ENCODE measurements at places on chromosomes 12 and 14.

GRCh38 chr14:54225457-54226060, 171.2 kb upstream of the CDKN3 start:
- no peak for DNase-seq

- no peak for DNase-seq
Measured at GRCh38 chr12:49259452-49259851, 5.4 kb upstream of the TUBA1C start.

DNA sequence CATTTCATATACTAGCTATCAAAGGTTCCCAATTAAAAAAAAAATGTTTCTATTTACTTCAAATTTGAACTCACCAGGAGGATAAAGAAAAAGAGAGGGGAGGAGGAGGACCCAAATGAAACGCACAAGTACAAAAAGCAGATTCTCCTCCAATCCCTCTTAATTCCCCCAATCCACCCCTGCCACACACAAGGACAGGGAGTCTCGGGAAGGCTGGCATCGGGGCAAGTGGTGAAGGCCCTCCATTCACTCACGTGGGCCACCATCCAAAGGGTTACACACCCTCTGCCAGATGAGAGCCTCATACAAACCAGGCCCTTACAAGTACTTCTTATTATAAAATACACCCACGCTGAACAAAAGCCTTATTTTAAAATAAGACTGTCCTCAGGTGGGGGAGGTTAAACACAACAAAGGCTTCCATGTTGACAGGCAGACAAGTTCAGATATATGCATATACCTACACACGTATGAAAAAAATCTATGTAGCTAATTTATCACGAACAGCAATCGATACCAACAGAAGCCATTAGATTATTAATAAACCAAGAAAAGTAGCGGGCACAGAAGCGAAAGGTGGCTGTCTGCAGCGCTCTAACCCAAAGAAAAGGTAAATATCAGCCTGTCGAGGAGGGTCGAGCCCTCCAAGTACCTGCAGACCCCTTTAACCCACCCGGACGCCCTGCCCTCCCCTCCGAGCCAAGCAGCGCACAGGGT, 1.5 kb downstream of the ATP2B1 start:
- no peak for DNase-seq

GRCh38 chr14:24351517-24351916, 11.7 kb upstream of the RIPK3 start:
- no peak for DNase-seq

DNA sequence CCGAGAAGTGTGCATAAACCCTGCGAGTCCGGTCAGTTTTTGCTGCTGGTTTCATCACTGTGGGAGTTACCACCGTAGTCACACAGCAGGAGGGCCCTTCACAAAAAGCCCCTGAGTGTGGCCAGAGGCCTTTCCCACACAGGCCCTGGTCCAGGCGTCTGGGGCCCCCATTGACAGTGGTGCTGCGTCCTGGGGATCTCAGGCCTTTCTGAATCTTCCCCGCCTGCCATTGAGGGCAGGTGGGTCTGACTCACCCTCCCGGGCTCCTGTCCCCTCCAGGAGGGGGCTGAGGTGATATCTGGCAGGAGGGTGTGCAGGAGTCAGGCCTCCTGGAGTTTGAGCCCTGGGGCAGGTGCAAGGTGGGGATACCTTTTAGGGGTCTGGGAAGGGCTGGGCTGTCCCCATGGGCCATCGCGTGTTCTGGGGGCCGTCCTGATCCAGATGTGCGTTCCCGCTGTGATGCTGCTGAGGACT, 358.5 kb downstream of the TMEM121 start:
- DNase-seq = no peak

GRCh38 chr14:97177016-97177415, 379.8 kb downstream of the VRK1 start:
- DNase-seq = no peak

GRCh38 chr14:25406818-25407217, 356.9 kb upstream of the STXBP6 start:
- no peak for DNase-seq

DNA sequence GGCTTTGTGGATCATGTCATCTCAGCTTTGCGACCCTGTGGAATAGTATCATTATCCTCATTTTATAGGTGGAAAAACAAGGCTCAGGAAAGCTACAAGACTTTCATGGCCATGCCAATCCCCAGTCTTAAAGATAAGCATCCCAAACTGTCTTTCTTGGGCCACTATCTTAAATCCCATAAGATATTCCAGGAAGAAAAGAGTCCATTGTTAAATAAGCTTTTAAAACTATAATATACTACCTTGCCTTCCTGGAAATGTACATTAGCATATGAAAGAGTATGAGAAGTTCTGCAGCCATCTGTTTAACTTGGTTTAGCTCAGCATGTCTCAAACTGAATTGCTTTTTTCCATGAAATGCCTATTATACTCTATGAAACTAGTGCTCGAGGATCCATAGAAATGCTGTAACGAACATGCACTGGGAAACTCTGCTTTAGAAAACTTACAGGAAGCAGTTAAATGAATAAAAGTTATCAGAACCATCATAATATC, 77.1 kb downstream of the B4GALNT3 start:
- no peak for DNase-seq

GRCh38 chr12:28742791-28743190, 406.3 kb upstream of the FAR2 start:
- DNase-seq = no peak

DNA sequence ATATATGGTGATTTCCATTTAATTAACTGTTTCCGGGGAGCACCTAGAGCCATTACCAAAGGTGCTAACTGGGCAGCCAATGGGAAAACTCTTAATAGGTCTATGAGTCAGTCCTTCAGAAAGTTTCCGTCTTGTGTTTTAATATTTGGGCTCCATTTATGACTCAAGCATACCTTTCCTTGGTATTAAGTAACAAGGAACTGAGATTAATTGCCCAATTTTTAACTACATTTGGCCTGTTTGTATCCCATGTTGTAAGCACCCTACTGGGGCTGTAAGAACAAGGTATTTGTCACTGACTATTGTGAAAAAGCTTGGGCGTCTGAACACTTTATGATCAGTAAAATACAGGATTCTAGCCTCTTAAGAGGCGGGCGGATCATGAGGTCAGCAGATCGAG, 62.8 kb upstream of the FOXN3 start:
- no peak for DNase-seq

GRCh38 chr12:15662983-15663659, 126.1 kb downstream of the EPS8 start:
- DNase-seq = no peak

DNA sequence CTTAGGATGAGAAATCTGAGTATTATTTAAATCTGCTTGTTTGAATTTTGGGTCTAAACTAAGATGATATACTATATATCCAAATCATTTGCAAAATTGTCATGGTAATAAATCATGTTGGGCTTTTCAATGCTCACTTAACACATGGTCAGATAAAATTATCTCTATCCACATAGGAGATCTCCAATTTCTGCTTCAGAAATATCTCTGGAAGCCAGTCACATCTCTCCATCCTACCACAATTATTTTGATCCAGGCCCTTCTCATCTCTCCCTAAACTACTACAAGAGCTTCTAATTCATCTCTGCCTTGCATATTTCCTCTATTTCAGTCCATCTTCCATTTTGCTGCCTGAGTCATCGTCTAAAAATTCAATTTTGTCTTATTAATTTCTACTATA, 3.8 kb downstream of the DCN start:
- DNase-seq = no peak

- no peak for DNase-seq
Measured at GRCh38 chr12:48789858-48790326, 1.0 kb upstream of the ADCY6 start.

DNA sequence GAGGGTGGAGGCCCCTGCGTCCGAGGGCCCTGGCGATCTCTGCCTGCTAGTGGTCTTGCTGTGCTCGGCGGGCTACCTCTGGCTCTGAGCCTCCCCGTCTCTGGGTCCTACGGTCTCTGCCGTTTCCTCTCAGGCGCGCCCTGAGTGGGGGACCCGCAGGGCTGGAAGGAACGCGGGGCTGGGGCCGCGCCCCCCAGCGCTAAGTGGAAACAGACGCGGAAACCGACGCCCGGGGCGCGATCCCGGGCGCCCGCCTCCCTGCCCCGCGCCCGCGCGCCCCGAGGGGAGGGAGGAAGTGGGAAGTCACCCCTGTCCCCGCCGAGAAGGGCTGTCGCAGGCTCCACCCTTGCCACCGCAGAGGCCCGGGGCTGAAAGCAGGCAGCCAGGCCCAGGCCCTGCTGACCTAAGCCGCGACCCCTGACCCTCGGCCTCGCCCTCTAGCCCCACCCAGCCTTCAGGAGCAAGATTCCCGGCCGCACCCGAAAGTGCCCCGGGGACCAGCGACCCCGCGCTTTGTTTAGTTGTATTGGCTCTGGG, 831 bp downstream of the CRIP1 start:
- no peak for DNase-seq

DNA sequence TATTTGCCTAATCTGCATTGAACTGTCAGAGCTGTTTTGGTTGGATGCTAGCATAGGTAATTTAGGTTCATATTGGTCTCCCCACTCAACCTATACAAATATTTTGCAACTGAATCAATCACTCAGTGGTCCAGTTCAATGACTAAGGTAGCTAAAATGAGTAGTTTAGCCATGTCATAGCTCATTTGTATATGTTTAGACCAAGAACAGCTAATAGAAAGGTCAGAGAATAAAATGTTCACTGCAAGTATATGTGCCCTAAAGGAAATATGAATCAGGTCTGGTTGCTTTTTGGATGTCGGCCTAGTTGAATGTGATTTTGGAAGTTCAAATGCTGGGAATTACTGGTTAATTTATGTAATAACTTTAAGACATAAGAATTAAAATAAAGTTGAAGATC, 883.9 kb downstream of the LRFN5 start:
- DNase-seq = no peak

- no peak for DNase-seq
Measured at GRCh38 chr14:56543436-56543835, 36.2 kb upstream of the TMEM260 start.

DNA sequence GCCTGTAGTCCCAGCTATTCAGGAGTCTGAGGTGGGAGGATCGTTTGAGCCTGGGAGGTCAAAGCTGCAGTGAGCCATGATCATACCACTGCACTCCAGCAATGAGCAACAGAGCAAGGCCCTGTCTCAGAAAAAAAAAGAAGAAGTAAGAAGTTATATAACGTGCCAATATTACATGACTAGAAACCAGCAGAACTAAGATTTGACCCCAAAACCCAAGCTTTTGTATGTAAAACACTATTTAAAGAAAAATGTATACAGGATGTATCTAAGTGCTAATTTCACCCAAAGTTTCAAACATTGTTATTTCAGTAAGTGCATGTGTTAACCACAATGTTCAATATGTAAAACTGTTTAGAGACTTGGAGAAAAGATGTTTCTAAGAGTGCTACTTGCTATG, 94.7 kb downstream of the SLC5A8 start:
- DNase-seq = no peak

DNA sequence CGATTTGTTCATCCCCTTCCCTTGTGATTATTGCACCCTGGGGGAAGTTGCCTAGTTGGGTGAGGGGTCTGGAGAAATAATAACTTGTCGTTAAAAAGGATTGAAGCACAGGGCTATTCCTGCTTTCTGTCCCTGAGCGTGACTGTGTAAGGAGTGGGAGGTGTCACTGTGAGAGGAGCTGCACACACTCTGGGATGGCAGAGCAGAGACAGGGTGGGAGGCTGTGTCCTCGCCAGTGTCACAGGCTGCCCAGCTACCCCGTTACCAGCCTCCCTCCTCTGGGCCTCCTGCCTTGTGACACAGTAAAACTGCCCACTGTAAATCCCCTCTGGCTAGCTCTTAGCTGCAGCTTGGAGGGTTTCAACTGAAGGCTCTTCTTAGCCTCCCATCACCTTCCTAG, 460.6 kb downstream of the AACS start:
- no peak for DNase-seq

GRCh38 chr14:23123419-23123818, 4.4 kb upstream of the CEBPE start:
- no peak for DNase-seq

DNA sequence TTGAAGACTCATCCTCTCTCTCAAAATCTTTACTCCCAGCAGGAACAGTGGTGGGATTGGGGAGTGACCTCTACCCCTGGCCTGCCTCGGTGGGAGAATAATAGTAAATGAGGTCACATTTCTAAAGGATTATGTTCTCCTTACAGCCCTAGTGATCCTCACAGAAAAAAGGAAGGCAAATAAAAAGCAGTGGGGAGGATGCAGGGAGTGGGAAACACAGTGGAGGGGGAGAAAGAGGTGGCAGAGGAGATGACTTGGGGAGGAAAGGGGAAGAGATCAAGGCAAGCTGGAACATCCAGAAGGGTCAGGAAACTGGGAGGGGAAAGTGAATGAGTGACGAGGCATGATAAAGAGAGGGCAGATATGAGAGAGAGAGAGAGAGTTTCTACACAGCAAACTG, 8.3 kb upstream of the SYNDIG1L start:
- no peak for DNase-seq

- DNase-seq = no peak
Measured at GRCh38 chr12:122201381-122201780, 2.1 kb upstream of the B3GNT4 start.

- DNase-seq = no peak
Measured at GRCh38 chr14:99819514-99819913, 26.3 kb downstream of the EML1 start.

- DNase-seq = no peak
Measured at GRCh38 chr12:119512772-119513497, 80.6 kb upstream of the TMEM233 start.

GRCh38 chr12:1880153-1880845, 38.2 kb downstream of the CACNA2D4 start:
- DNase-seq = no peak

DNA sequence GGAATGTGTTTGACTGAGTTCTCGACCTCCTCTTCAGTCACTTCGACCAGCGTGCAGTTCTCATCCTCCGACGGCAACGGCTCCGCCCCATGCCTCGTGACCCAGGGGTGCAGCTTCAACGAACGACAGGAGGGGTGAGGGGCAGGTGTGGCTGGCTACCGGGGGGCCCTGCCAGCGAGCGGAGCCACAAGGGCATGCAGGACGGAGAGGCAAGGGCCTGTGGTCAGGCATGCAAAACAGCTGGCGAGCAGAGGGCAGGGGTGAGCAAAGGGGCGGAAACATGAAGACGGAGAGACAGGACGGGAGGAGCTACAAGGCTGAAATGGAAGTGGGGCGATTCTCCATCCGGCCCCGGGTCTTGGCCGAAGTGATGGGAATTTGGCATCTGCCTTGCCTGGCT, 38.7 kb downstream of the P2RX4 start:
- no peak for DNase-seq

Measured in stimulated activated CD8-positive, alpha-beta memory T cell treated with anti-CD3 and anti-CD28 coated beads, Interleukin-15, amount 100 ng/mL, for 4 hours (primary cell).